Muscle of leg (tissue), 16 donors: ENCODE measurements at places on chromosomes 2 and 18. TPM values are rescaled to one million over a fixed set of nuclear protein-coding genes. Genes with fewer than 3 reads are reported as not detected.

SPDYA gene
- 0.75 TPM for total RNA-seq

SLC23A3 gene
- total RNA-seq, result 1.5 TPM

DHRS9 gene
- 0.31 TPM for total RNA-seq

GRCh38 chr2:129882476-129882875 is 97.0 kb upstream of the RAB6C start:
- H3K4me1 ChIP-seq, result peaks cover 4% of the 10 kb centered on the region
- H3K36me3 ChIP-seq, result no peaks in the 10 kb centered on the region
- no peak overlapping the region for H3K27ac ChIP-seq

SLC5A7 gene
- 0.22 TPM for total RNA-seq

DNA sequence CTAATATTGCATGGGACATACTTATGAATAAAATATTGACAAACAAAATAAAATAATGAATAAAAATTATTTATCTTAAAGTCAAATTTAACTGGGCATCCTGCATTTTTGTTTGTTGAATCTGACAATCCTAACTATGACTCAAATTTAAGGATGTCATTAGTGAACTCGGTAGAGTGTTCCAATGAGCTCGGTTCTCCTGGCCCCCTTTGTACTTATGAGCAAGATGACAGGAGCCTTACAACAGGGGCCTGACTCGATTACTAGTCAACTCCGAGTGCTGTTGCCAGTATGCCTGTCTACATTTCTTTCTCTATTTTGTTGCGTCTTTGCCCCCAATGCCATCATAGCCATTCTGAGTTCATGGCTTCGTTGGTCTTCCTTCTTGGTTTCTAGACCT is 40.3 kb downstream of the HRH4 start:
- no peak overlapping the region for H3K4me3 ChIP-seq
- no peak overlapping the region for H3K27ac ChIP-seq
- H3K27me3 ChIP-seq, result no peaks in the 10 kb centered on the region

GRCh38 chr2:160664603-160665140 is 171.1 kb upstream of the RBMS1 start:
- DNase-seq, result peak; percentile 33
- no peak overlapping the region for H3K4me3 ChIP-seq
- no peak overlapping the region for H3K27ac ChIP-seq

DNA sequence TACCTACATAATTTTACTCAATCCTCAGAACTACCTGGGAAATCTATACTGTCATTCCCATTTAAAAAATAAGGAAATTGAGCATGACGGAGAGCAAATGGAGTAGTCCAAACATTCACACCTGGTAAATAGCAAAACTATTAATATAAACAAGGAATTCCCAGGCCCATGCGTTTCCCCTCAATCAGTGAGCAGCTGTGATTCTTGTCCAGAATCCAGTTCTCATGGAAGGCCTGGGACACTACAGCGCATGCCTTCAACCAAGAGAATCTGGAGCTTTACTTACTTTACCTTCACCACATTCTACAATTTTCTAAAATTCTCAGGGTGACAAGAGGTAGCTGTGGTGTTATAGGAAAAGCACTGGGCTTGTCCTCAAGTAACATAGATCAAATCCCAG is 259.0 kb downstream of the LRATD1 start:
- no peaks in the 10 kb centered on the region for H3K4me1 ChIP-seq
- H3K27me3 ChIP-seq, result no peaks in the 10 kb centered on the region
- no peak overlapping the region for H3K4me3 ChIP-seq
- peak; percentile 86 for DNase-seq

- no peaks in the 10 kb centered on the region for H3K4me1 ChIP-seq
- no peak overlapping the region for H3K27ac ChIP-seq
- H3K36me3 ChIP-seq, result no peaks in the 10 kb centered on the region
- no peak overlapping the region for H3K4me3 ChIP-seq
Observed at GRCh38 chr18:9287036-9287435, 47.5 kb upstream of the TWSG1 start.

- H3K4me1 ChIP-seq, result no peaks in the 10 kb centered on the region
- H3K36me3 ChIP-seq, result no peaks in the 10 kb centered on the region
- no peak overlapping the region for H3K27ac ChIP-seq
- no peak overlapping the region for H3K4me3 ChIP-seq
Observed at GRCh38 chr18:3720818-3721545, 271.0 kb downstream of the TGIF1 start.

GRCh38 chr2:86793752-86794151 is 3.0 kb upstream of the CD8A start:
- no peak for DNase-seq
- no peak overlapping the region for H3K27ac ChIP-seq
- H3K4me1 ChIP-seq, result peaks cover 24% of the 10 kb centered on the region

- peaks cover 2% of the 10 kb centered on the region for H3K36me3 ChIP-seq
- no peak for DNase-seq
- H3K4me1 ChIP-seq, result no peaks in the 10 kb centered on the region
- no peak overlapping the region for H3K27ac ChIP-seq
- no peak overlapping the region for H3K4me3 ChIP-seq
Observed at GRCh38 chr2:171529914-171530313, 7.6 kb downstream of the CYBRD1 start.

ZNF892 gene
- total RNA-seq, result 6.2 TPM

C2orf92 gene
- total RNA-seq, result 9.1 TPM

- peak overlapping the region; percentile 47 for H3K27ac ChIP-seq
- peak; percentile 47 for DNase-seq
- peaks cover 18% of the 10 kb centered on the region for H3K4me1 ChIP-seq
- no peaks in the 10 kb centered on the region for H3K27me3 ChIP-seq
- no peaks in the 10 kb centered on the region for H3K36me3 ChIP-seq
Observed at GRCh38 chr2:96163768-96164429, 18.7 kb upstream of the DUSP2 start.

DNA sequence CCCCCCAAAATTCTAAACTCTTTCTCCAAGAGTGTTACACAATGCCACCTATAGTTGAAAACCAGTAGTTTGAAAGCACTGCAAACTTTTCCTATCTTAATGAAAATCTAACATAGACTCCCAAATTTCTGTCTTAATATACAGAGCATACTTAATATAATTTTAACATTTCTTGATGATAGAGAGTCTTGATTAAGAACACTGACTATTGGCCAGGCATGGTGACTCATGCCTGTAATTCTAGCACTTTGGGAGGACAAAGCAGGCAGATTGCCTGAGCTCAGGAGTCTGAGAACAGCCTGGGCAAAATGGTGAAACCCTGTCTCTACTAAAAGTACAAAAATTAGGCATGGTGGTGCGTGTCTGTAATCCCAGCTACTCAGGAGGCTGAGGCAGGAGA is 34.2 kb downstream of the ASXL2 start:
- no peaks in the 10 kb centered on the region for H3K4me1 ChIP-seq
- no peak overlapping the region for H3K4me3 ChIP-seq
- H3K27ac ChIP-seq, result no peak overlapping the region
- DNase-seq, result no peak

DNA sequence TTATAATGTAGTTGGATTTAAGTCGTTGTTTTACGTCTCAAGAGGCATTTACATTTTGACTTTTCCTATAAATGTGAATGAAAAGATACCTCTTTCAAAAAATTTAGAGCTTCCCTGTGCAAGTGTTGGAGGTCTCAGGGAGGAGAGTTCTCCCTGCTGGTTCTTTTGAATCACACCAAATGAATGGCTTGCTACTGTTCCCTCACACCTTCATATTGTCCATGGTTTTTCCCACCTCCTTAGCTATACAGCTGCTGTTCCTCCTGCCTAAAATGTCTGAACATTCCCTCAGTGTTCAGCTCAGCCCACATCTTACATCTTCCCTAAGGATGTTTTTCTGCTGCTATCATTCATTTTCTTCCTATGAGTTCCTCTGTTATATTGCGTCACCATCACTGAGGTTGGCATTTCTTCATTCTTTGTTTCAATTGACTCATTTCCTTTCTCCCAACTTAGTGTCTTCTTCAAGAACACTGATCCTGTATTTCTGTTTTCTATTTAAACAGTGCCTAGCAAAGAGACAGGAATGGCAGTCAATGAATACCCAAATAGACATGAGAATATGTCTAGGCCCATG is 46.0 kb downstream of the COX7A2L start:
- H3K4me3 ChIP-seq, result no peak overlapping the region
- no peak overlapping the region for H3K27ac ChIP-seq
- DNase-seq, result no peak
- H3K4me1 ChIP-seq, result no peaks in the 10 kb centered on the region

DNA sequence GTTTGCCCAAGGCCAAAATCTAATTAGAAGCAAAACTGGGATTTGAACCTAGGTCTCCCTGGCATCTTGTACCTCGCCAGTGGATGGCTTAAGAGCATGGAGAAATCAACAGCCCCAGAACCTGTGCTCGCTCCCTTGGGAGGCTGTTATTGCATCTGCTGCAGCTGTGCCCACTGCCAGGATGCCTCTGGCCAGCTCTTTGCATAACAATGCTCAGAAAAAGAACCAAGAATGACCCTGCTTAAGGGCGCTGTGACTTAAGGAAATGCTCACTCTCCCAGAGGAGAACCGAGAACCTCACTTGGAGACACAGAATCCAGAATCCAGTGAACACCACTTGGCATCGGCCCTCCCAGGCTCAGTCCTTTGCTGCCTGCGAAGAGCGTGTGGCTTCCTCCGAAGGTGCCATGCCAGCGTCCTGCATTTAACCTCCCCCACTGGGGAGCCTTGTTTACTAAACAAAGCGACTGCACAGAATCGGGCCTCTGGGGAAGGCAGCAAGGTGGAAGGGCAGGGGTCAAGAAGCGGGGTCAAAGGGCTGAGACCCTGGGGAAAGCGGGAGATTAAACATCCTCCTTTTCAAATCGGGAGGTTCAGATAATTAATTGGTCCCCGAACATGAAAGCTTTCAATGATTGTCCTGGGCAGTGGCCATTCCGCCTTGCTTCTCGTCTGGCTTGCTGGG is 71.0 kb upstream of the BOD1L2 start:
- peaks cover 16% of the 10 kb centered on the region for H3K27me3 ChIP-seq
- H3K27ac ChIP-seq, result no peak overlapping the region
- H3K36me3 ChIP-seq, result no peaks in the 10 kb centered on the region
- no peak for DNase-seq

FOXD4L1 gene
- 0.13 TPM for total RNA-seq

POMC gene
- total RNA-seq, result 3.5 TPM

DNA sequence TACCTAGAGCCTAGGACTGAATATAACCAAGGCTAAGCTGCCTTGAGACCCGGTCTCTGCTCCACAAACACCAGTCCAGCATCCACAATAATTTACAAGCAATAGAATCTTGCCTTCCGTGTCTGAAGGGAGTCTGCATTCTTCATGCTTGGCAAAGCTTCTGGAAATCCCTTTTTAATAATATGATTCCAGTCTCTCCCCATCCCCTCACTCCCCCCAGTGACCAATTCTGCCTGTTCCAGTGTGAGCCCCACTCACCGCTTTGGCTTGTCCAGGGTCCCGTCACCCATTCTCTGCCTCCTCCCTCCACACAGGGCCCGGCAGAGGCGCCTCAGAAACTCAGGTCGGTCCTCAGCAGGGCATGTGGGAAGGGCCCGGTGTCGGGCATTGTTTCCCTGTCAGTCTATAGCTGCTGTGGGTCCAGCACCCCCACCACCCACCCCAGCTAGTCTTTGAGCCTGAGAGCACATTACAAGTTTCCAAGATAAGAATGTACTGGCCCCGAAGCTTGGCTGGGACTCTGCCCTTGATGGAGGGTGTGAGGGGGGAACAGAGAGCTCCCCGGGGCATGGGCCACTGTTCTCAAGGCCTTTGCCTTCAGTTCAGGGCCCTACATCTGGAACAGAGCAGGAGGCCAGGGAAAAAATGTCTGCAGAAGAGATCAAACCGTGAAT is 129.7 kb upstream of the MYCN start:
- H3K27me3 ChIP-seq, result peaks cover 20% of the 10 kb centered on the region
- H3K36me3 ChIP-seq, result no peaks in the 10 kb centered on the region
- peaks cover 25% of the 10 kb centered on the region for H3K4me1 ChIP-seq
- no peak overlapping the region for H3K27ac ChIP-seq
- peak; percentile 34 for DNase-seq
- H3K4me3 ChIP-seq, result no peak overlapping the region

GRCh38 chr18:48700446-48700845 is 161.6 kb downstream of the CTIF start:
- no peaks in the 10 kb centered on the region for H3K4me1 ChIP-seq
- H3K27ac ChIP-seq, result no peak overlapping the region
- no peak overlapping the region for H3K4me3 ChIP-seq
- DNase-seq, result no peak

GRCh38 chr2:144570566-144570965 is 50.6 kb upstream of the ZEB2 start:
- H3K4me1 ChIP-seq, result no peaks in the 10 kb centered on the region
- H3K27me3 ChIP-seq, result no peaks in the 10 kb centered on the region
- H3K4me3 ChIP-seq, result no peak overlapping the region
- no peak for DNase-seq
- H3K36me3 ChIP-seq, result no peaks in the 10 kb centered on the region
- no peak overlapping the region for H3K27ac ChIP-seq

TSPYL6 gene
- total RNA-seq, result 0.04 TPM

- H3K4me3 ChIP-seq, result no peak overlapping the region
- no peak for DNase-seq
- no peak overlapping the region for H3K27ac ChIP-seq
- H3K36me3 ChIP-seq, result no peaks in the 10 kb centered on the region
Observed at GRCh38 chr18:3848316-3848715, 398.3 kb downstream of the TGIF1 start.

- no peak overlapping the region for H3K4me3 ChIP-seq
- peaks cover 3% of the 10 kb centered on the region for H3K4me1 ChIP-seq
- no peak for DNase-seq
- H3K27me3 ChIP-seq, result no peaks in the 10 kb centered on the region
- no peaks in the 10 kb centered on the region for H3K36me3 ChIP-seq
Observed at GRCh38 chr18:56240405-56240804, 398.0 kb downstream of the TXNL1 start.

- no peak overlapping the region for H3K27ac ChIP-seq
- no peaks in the 10 kb centered on the region for H3K36me3 ChIP-seq
- no peak for DNase-seq
- H3K4me3 ChIP-seq, result no peak overlapping the region
- peaks cover 5% of the 10 kb centered on the region for H3K4me1 ChIP-seq
Observed at GRCh38 chr2:41764919-41765318, 282.9 kb upstream of the PKDCC start.

DNA sequence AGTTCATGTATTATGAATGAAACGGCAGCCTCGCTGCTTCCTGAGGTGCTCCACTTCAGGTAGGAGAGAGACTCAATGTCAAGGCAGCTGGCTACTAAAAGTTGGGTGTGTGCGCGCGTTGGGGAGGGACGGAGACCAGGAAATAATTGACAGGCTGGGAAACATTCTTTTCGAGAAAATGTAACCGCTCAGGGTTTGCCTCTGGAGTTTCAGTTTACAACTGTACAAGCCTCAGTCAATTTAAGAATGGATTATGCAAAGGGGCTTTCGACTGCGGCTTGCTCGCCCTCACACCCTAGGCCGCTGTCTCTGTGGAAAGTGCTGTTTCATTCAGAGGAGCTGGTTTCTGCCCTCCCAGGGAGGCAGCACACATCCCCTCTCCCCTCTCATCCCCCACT is 4.4 kb upstream of the SPRED2 start:
- peaks cover 21% of the 10 kb centered on the region for H3K4me1 ChIP-seq
- H3K27me3 ChIP-seq, result no peaks in the 10 kb centered on the region
- H3K27ac ChIP-seq, result peak overlapping the region; percentile 98
- DNase-seq, result no peak
- peak overlapping the region; percentile 63 for H3K4me3 ChIP-seq

- no peak overlapping the region for H3K27ac ChIP-seq
- H3K27me3 ChIP-seq, result no peaks in the 10 kb centered on the region
- H3K4me1 ChIP-seq, result no peaks in the 10 kb centered on the region
- no peak for DNase-seq
- no peak overlapping the region for H3K4me3 ChIP-seq
Observed at GRCh38 chr2:23793476-23793875, 133.4 kb downstream of the ATAD2B start.

- H3K4me1 ChIP-seq, result no peaks in the 10 kb centered on the region
- H3K27me3 ChIP-seq, result peaks cover 10% of the 10 kb centered on the region
- no peak overlapping the region for H3K27ac ChIP-seq
- H3K36me3 ChIP-seq, result no peaks in the 10 kb centered on the region
- no peak overlapping the region for H3K4me3 ChIP-seq
Observed at GRCh38 chr2:230901006-230901405, 24.0 kb downstream of the GPR55 start.
